Gastrocnemius medialis (tissue), 4 donors: ENCODE measurements at places on chromosomes 13 and 19.

DNA sequence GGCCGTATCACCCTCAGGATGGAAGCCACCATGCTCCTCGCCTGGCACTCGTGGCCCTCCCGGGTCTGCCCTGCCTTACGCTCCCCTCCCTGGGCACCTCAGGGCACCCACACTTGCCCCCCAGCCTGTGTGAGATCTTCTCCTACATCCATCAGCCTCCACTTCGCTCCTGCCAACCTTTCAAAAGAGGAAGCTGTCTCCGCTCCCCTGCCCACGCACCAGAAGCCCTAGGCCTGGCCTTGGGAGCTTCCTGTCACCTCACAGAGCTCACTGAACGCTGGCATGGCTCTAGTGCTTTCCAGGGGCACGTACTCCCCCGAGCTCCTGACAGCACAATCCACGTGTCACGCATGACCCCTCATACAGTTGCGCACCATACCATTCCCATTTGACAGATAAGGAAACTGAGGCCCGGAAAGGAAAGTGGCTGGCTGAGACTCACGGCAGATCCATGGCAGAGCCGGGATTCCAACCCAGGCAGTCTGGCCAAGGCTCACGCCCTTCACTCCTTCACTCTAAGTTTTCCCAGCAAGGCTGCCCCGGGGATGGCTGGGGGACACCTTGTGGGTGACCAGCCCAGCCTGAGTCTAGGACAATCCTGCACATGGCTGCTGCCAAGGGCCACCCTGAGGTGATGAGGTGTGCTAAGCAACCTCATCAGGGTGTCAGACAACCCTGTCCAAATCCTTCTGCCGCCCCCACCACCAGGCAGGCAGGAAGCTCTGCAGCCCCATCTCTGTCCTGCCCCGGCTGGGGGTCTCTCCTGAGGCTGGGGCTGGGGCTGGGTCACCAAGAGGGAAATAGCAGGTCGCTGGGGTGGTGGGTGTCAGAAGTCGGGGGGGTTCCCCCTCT lies 19.3 kb downstream of the PPP1R12C start:
- no peak for DNase-seq

- no peak for DNase-seq
These were observed 592.9 kb downstream of the KCTD12 start for GRCh38 chr13:76293346-76293745.

DNA sequence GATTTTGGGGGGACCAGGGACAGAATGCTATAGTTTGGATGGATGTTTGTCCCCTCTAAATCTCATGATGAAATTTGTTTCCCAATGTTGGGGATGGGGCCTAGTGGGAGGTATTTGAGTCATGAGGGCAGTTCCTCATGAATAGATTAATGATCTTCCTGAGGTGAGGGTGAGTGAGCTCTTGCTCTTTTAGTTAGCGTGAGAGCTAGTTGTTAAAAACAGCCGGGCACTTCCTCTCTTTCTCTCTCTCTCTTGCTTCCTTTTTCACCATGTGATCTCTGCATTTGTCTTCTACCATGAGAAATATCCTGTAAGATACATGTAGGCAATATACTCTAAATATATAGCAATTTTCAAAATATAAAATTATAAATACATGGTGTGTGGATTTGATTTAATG lies 290.8 kb upstream of the PCDH9 start:
- no peak for DNase-seq

- no peak for DNase-seq
These were observed 3.6 kb downstream of the SEMA6B start for GRCh38 chr19:4555657-4556561.

GRCh38 chr19:14544047-14544446 lies 14.7 kb downstream of the TECR start:
- no peak for DNase-seq

- no peak for DNase-seq
These were observed 222.4 kb upstream of the PCDH17 start for GRCh38 chr13:57409121-57409520.

DNA sequence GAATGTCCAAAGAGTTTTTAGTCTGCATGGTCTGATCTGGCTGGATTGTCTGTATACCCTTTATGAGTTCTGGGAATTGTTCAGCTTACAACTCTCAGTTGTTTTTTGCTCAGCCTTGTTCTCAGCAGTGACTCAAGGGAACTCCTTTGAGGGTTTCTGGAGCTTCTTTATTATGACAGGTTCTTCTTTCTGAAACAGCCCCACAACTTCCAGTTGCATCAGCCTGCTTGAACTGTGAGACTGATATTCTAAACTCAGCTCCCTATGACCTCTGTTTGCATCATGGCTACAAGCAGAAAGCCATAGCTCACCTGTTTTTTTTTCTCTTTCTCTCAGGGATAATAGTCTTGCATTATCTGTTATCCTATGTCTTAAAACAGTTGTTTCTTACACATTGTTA lies 85.0 kb downstream of the TDRD3 start:
- no peak for DNase-seq

DNA sequence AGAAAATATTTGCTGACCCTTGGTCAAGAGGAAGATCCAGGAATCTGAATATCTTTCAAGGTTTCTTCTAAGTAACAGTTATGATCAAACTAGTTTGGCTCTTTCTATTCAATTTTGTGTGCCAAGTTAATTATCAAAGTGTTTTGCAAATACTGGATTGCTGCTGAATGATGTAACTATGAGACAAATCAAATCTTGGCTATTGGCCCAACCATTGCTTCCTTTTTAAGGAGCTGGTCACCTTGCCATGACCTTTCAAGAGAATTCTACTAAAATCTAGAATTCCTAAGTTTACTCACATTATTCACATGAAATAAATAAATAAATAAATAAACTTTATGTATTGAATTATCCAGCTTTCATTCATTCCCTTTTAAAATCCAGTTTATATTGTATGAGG lies 371.8 kb downstream of the SLITRK6 start:
- DNase-seq, result no peak

GRCh38 chr13:98658131-98658530 lies 81.2 kb upstream of the STK24 start:
- no peak for DNase-seq

- DNase-seq, result no peak
These were observed 5.6 kb downstream of the GTF2F1 start for GRCh38 chr19:6387372-6387771.

- DNase-seq, result no peak
These were observed 71.7 kb downstream of the SIAH3 start for GRCh38 chr13:45779901-45780300.

GRCh38 chr19:36009633-36010379 lies 1.2 kb upstream of the SYNE4 start:
- DNase-seq, result no peak

DNA sequence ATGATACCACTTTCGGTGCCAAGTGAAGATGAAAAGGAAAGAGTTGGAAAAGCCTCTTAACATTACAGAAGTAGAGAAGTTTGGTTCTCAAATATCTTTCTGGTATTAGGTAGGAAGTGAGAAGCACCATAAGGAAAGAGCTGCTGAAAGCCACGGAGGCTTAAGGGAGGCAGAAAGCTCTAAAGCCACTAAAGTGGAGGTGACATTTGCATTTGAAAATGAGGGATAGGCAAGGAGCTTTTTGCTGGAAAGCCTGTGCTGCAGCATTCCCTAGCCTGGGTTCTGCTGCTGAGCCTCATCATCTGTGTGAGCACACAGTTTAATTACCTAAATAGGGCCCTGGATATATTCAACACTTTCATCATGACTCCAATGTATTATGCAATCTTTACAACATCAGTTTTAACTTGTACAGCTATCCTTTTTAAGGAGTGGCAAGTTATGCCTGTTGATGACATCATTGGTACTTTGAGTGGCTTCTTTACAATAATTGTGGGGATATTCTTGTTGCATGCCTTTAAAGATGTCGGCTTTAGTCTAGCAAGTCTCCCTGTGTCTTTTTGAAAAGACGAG lies 315.4 kb downstream of the RBM26 start:
- DNase-seq, result no peak

DNA sequence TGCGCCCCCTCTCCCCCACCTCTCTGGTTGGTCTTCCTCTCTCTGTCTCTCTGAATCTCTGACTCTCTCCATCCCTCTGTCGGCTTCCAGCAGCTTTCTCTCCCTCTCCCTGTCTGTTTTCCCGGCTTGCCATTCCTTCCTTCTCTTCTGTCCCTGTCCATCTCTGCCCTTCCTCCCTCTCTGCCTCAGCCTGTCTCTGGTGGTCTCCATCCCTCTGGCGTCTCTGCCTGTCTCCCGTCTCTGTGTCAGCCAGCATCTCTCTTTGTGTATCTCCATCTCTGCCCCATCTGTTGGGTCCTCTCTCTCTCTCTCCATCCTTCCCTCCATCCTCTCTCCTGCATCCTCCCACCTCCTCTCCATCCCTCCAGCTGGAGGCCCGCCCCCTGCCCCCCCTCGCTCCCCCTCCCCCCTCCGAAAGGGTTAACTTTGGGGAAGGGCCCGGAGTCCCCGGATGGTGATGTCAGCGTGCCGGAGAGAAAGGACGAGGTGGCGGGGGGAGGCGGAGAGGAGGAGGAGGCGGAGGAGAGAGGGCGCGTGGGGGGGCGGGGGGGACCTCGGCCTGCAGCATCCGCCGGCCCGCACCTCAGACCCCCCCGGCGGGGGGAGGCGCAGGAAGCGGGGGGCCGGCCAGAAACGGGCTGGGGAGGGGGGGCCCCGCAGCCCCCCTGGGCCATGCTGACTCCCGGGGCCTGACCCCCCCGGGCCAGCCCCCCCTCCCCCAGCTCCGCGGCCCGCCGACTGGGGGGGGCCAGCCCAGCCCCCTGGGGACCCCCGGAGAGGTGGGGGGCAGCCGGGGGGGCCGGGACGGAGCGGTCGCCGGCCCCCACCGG lies at the start of gene BRSK1:
BRSK1 (plus strand) TSS at position 450 of the 830 bp plus-strand sequence. CDS start 446 bp downstream, outside the sequence.
- no peak for DNase-seq
